ENCODE measurements at places on chromosomes 5 and 9.

DNA sequence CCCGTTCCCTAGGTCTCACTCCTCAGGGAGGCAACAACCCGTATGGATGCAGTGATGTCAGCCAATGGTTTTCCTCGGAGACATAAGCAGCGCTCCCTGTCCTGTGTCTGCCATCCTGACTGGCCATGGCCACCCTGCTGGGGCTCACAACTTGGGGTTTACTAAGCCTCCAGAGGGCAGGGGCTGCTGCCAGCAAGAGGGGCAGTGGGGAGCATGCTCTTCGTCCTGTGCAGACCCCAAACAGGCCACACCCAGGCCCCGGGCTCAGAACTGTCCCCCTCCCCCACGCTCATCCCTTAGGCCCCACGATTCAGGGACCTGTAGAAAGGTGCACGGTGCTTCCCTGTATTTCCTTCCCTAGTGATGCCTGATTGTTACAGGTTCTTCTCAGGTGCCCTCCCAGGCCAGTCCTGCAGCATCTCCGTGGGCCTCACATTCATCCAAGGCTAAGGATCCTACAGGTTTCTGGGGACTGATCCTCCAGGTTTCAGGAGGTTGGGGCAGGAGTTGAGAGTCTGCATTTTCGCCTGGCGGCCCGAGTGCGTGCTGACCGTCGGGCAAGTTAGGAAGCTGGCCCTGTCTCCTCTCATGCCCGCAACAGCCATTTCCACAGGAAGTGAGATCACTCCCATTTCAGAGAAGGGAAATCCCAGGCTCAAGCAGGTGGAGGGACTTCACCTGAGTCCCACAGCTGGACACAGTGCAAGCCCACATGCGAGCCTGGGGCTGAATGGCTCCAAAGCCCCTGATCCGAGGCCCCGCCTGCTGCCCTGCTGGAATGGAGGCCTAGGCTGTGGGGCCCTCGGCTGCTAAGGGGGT lies 217.6 kb downstream of the ROR2 start:
- DNase-seq, result no peak

GRCh38 chr9:18829873-18830272 lies 203.1 kb downstream of the SAXO1 start:
- no peak for DNase-seq

DNA sequence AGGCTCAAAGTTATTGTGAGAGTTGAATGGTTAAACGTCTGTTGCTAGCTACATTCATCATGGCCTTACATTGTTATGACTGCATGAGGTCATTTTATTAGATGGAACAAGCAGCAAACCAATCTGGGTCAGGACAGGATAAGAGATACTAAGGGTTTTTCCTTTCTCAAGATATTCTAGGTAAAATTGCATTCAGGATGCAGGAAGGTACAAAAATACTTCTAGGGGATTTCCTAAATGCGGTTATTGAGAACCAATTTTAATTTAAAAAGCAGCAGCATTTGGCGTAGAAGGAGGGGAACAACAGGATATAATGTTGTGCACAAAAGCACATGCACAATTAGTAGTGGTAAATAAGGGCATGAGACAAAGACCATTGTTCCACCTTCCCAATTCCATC lies 39.2 kb upstream of the LURAP1L start:
- DNase-seq, result no peak

DNA sequence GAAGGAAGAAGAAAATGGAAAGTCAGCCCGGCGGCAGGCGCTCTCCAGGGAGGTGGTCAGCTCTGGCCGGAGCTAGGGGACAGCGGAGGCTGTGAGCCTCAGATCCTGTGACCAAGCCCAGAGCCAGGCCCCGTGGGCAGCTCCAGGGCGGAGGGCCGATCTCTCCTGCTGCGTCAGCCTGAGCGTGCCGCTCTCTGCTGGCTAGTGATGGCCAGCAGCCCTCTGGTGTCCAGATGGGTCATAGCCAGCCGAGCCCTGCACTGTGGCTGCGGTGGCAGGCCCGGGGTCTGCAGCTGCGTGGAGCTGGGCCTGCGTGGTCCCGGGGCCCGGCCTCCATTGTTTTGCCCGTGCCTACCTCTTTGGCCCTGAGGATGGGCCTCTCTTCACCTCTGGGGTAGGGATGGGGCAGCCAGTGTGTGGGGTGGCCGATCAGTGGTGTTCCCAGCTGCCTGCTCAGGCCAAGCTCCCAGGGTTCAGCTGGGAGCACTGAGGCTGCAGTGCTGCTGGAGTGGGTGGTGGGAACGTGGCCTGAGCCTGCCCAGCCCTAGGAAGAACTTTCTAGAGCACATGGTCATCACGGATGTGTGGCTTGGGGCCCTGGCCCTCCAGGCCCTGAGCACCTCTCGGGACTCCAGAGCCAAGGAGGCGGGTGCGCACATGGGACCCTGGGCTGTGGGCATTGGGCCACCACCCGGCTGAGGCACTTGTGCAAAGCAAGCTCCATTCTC lies 17.1 kb upstream of the NRARP start:
- no peak for DNase-seq

DNA sequence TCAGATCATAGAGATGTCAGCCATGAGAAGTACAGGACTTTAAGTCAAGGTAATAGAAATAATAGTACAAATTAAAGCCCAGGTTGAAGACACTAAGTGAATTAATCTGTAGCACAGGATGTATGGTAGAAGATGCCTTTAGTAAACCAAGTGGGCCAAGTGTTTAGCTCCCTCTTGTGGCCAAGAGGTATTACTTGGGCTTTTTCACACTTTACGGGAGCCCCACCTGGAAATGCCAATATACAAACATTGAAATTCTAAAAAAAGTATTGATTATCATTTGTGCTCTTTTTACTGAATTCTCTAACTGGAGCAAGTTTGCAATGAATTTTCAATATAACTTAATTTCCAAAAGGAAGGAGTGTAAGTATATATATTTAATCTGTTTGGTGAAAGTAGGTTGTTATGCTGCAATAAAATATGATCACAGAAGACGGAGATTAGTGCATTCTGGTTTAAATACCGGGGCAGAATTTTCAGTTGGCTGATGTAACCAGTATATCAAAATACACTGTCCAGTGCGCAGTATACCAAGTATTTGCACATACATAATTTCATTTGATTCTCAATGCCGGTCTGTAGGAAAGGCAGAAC lies 84.7 kb downstream of the PARP8 start:
- peak; percentile 10 for DNase-seq

DNA sequence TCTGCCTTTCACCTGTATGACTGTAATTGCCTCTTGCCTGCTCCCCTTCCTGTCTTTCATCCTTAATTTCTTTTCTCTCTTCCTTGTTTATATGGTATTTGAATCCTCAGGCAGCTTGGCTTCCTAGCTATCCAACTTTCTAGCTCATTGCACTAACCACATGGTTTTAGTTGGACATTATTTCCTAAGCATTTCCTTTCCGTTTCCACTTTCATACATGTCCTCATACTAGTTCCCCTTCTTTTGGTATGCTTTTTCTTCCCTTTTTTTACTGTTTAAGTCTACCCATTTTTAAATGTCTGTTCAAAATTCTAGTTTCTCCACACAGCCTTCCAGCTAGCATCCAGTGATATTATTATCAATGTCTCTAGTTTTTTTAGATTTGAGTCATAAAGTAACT lies 6.6 kb downstream of the CWC27 start:
- DNase-seq, result no peak

GRCh38 chr5:59449905-59450644 lies 443.5 kb downstream of the PDE4D start:
- no peak for DNase-seq

Measured in stimulated activated CD8-positive, alpha-beta memory T cell treated with anti-CD3 and anti-CD28 coated beads, Interleukin-7, amount 100 ng/mL, for 1 hour (primary cell).